Right hindlimb (tissue), 1 donor: ENCODE measurements at places on chromosomes 1 and 21.
A peak's percentile ranks its signal among the peaks of the same experiment; 100 is the strongest.

DNA sequence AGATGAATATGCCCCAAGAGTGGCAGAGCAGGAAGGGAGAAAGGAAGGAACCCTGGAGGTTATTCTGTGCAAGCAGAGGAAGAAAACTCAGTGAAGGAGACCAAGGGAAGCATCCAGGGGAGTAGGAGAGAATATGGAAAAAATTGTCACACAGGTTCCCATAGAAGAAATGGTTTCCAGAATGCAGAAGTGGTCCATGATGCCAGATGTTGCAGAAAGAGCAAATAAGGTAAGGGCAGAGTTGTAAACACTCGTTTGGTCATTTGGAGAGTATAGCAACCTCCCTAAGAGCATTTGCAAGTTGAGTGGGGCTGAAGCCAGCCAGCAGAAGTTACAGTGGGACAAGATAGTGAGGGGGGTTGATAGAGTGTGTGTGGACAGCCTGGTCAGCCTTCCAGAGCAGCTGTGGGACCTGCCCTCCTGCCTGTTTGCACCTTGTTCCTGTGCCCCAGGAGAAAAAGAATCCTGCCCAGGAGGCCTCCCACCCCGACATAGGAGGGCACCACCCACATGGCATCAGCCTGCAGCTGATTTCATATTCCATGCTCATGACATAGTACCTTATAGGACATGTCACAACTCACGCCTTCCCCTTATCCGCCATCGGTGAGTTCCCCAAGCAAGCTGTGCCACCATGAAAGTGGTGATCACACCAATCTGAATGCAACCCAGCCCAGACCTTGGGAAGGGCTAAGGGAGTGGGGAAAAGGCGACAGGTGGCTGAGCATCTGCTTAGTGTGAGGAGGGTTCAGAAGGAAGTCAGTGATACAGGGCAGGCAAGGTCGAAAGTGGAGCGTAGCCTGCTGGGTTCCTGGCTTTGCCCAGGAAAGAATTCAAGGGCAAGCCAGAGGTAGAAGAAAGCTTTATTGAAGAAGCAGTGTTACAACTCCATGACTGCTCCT is 8.2 kb upstream of the NEK2 start:
- no peak for DNase-seq

GRCh38 chr1:87368907-87369306 is 40.2 kb downstream of the LMO4 start:
- no peak for DNase-seq

DNA sequence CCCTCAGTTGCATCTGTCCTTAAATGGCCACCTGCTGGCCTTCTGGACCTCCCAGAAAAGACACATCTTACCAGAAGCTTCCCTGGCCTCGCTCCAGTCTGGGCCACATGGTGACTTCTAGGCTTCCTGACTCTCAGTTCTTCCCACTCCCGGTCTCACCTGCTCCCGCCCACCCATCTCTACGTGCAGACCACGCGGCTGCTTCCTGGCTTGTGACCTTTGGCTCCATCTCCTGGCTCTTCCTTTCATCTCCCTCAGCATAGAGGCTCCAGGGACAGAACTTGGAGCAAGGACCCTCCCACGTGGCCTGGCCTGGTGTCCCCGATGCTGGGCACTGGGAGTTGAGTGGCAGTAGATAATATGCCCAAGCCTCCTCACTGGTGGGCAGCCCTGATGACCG is 124.9 kb upstream of the IRF2BP2 start:
- peak; percentile 22 for DNase-seq

- DNase-seq = no peak
Measured at GRCh38 chr1:75841421-75841820, 44.7 kb downstream of the MSH4 start.

DNA sequence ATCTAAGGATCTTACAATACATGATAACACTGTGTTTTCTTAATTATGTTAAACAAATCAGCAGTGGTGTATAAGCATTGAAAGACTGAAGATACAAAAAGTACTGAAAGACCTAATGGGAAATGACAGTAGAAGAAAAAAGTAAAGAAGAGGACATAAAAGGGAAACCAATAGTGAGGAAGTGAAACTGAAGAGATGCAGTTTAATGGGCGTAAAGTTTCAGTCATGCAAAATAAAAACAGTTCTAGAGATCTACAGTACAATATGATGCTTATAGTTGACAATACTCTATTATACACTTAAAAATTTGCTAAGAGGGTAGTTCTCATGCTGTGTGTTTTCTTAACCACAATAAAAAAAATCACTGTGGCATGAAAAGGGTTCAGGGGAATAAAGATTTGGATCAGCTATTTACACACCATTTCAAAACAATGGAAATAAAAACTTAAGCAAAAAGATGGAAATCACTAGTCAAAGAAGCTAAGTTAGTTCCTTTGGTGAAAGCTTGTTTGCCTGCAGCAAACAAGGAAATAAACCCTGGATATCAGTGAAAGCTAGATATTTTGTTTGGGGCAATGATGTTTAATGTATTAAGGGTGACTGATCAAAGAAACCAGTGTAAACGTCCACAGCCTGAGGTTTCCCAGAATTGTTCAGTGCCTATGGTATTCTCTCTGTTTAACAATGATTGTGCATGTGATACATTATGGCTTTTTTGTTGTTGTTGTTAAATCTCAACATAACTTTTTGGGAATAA is 1160.8 kb upstream of the ADGRL2 start:
- DNase-seq = no peak

DNA sequence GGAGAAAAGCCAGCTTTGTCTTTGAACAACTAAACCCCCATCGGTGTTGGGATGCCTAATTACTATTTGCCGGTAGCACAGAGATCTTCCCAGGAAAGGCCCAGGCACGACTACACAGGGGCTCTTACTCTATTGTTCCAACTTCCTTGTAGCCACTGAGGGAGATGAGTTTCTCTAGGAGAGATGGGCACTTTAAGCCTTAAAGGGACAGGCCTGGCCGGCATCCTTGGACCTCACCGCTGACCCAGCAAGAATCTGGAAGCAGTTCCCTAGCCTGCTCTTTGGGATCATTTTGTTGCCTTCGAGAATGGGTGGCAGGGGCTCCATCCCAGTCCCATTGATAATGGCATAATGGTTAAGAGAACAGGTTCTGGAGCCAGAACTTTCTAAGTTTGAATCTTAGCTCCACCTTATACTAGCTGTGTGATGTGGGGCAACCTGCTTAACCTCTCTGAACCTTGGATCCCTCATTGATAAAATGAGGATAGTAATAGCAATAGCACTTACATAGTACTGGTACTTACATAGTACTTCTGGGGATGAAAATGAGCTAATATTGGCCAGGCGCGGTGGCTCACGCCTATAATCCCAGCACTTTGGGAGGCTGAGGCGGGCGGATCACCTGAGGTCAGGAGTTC is 239.1 kb upstream of the TMEM51 start:
- DNase-seq = no peak

DNA sequence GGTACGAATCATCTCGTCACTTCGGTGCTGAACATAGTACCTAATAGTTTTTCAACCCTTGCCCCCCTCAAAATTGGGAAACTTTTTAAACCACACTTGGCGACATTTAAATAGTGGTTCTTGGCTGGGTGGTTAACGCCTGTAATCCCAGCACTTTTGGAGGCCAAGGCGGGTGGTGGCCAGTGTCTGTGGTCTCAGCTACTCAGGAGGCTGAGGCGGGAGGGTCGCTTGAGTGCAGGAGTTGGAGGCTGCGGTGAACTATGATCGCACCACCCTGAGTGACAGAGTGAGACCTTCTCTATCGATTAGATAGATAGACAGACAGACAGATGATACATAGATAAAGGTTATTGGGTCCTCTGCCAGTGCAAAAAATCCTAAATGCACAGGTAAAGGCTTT is 55.5 kb upstream of the RASAL2 start:
- no peak for DNase-seq
